Right atrium auricular region (tissue), 2 donors: ENCODE measurements at places on chromosomes 1 and 21. TPM values are rescaled to one million over a fixed set of nuclear protein-coding genes. Genes with fewer than 3 reads are reported as not detected.

- no peak for DNase-seq
Observed at GRCh38 chr1:5460974-5461373, 531.3 kb downstream of the NPHP4 start.

- DNase-seq = peak; percentile 66
Observed at GRCh38 chr1:15345705-15346345, 63.9 kb upstream of the EFHD2 start.

GRCh38 chr1:65998763-65999583 is 206.3 kb downstream of the PDE4B start:
- no peak for DNase-seq

GRCh38 chr1:63012339-63012738 is 228.4 kb downstream of the ATG4C start:
- peak; percentile 59 for DNase-seq

DNA sequence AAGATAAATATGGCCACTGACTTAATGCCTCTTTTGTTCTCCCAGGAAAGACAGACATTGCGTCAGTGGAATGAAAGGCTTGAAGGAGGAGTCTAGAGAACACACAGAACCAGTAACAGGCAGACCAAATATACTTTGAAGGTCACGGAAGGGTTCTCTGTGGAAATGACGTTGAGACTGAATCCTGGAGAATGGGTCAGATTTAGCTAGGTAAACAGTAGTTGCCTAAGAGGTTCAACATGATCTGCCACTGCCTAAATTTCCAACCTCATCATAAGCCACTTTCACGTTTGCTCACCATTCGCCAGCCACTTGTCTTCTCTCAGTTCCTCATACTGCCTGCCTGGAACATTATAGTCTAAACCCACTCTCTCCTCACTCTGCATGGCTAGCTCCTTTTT is 20.5 kb downstream of the PLA2G4A start:
- DNase-seq = no peak

GRCh38 chr1:175409938-175410337 is 217.4 kb upstream of the KIAA0040 start:
- DNase-seq = no peak

DNA sequence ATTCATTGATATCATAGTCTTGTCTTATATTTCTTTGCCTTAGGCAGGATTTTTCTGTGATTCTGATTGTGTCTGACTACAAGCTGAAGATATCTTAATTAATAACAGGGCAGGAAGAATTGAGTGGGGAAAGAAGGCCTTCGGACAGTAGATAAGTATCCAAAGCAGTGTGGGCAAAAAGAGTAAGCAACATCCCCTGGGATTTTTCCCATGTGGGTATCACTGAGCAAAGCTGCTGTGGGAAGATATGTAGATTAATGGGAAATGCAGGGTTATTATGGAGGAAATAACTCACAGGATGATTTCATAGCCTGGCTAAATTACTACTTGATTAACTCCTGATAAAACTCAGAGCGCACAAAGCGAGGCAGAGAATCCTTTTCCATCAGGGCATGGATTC is 55.7 kb downstream of the RGS5 start:
- DNase-seq = no peak

GRCh38 chr1:2962946-2963345 is 58.3 kb upstream of the ACTRT2 start:
- DNase-seq = no peak

DNA sequence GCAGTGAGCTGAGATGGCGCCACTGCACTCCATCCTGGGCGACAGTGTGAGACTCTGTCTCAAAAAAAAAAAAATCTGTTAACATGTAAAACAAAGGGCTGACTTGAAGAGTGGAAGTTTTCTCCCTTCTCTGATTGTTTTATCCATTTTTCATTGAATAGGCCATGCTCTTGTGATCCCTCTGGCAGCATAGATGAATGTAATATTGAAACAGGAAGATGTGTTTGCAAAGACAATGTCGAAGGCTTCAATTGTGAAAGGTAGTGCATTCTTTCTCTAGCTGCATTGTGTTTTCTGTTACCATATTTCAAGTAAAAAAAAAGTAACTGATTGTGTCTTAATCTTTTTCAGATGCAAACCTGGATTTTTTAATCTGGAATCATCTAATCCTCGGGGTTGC is 69.6 kb upstream of the LAMC2 start:
- DNase-seq = no peak

DNA sequence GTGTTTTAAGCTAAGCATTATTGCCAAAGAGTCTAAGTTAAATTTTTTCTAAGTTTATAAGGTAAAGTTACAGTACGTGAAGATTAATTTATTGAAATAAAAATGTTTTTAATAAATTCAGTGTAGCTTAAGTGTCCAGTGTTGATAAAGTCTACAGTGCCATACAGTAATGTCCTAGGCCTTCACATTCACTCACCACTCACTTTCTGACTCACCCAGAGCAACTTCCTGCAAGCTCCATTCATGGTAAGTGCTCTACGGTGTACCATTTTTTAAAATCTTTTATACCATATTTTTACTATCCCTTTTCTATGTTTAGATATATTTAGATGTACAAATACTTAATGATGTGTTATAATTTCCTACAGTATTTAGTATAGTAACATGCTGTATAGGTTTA is 173.2 kb downstream of the CACNA1E start:
- no peak for DNase-seq

DNA sequence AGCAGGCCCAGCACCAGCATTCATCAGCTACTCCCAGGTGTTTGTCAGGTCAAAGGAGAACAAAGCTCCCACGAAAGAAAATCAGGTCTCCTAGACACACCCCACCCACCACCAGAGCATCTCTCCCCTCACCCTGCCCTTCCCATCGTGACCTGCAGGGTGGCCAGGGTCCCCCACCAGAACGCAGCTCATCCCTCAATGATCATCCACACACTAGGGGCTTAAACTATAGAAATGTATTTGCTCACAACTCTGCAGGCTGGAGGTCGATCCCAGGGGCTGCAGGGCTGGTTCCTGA is 97.4 kb downstream of the RIPK4 start:
- no peak for DNase-seq

- no peak for DNase-seq
Observed at GRCh38 chr1:239058190-239058589, 328.2 kb upstream of the CHRM3 start.

GRCh38 chr1:197980457-197980856 is 63.3 kb downstream of the LHX9 start:
- DNase-seq = no peak

DNA sequence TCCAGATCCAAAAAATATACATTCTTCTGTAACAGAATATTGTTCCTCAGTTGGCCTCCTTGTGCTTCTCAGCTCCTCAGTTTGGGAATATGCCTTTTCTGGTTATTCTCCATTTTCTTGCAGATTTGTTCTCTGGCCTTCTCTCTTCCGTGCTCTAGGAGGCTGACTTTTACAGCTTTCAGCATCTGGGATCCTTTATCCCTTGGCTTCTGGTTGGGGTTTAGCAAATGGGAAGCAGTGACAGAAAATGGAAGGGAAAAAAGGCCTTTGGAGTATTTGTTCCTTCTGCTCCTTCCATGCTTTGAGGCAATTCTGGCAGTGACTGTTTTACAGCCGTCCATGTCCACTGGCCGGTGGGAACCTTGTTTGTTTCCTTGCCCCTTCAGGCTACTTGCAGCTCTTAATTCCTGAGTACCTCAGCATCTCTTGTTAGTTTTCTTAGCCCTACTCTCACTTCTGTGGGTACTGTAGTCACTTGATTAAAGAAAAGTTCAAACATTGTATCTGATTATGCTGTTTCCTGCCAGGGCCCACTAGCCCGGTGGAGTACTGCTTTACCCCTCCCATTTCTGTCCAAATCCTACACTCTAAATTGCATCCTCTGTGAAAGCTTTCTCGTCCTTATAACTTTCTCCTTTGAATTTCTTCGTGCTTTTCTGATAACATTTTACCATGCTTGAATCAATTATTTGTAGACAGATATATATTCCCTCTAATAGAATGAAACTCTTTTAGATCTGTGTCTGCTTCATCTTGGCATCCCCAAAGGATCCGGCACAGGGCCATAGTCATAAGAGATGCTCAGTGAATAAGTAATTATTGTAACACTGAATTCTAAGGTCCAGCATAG is 118.2 kb downstream of the OSBPL9 start:
- no peak for DNase-seq

- no peak for DNase-seq
Observed at GRCh38 chr1:98672189-98672588, 10.7 kb downstream of the SNX7 start.

- no peak for DNase-seq
Observed at GRCh38 chr1:65359888-65360287, 50.5 kb downstream of the DNAJC6 start.

DNA sequence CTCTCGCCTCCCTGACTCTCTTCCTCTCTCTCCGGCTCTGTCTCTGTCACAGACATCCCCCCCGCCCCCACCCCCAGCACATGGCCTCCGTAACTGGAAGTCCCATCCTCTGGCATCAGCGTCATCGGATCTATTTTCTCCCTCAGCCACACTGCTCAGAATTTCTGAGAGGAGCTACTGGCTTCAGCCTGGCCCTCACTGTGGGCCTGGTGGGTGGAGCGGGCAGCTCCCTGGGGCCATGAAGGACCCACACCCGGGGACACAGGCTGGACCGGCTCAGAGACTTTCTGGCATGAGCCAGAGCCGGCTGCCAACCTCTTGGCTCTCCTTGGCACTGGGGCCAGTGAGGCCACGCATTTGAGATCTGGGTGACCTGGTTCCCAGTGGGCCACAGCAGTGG is 61.2 kb upstream of the CASZ1 start:
- no peak for DNase-seq

DNA sequence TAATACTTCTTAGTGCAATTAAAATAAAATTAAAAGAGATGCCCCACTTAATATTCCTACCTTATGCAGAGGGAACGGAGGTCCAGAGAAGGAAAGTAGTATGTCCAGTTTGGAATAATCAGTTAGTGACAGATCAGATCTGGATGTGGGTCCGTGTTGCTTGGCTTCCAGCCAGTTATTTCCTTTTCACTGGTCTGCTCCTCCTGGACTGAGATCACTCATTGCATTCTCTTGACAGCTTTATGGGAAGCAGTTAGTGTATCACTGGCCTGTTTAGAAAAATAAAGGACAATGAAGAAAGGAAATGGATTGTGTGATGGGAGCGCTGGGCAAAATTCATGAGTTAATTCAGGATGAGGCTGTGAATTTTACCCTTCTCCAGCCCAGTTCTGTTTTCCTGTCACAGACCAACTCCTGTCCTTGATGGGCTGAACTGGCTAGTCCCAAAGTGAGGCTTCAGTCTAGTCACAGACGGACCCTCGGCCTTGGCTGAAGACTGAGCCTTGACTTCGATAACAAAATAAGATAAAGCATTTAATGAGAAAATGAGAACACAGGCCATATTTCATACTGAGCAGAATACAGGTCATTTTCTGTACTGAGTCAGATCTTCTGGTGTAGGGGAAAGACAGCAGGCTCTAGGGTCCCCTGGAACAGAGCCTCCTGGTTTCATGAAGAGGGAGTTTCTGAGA is 85.2 kb upstream of the TRABD2B start:
- DNase-seq = no peak

GRCh38 chr1:115781851-115782250 is 13.3 kb upstream of the CASQ2 start:
- DNase-seq = no peak

DNA sequence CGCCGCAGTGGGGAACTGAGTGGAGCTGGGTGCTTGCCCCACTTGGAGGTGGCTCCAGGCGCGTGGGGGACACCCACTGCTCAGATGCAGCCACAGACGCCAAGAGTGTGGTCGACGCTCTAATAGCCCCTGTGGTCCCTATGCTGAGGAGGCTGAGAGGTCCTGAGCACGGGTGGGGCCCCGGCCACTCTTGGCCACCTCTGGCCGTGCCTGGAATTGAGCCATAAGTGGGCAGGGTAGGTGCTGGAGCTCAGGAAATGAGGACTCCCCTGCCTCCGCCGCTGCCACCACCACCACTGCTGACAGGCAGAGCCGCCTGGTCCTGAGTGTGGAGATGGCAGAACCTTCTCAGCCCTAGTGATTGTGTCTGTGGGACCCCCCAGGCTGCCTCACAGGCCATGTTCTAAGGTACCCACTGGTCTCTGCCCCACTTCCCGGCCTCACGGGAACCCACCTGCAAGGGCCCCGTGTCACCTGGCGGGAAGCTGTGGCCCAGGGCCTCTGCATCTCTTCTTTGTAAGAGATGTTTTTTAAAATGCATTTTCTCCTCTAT is 34.6 kb upstream of the DIP2A start:
- no peak for DNase-seq

- DNase-seq = peak; percentile 84
Observed at GRCh38 chr1:111481387-111482221, 7.8 kb downstream of the C1orf162 start.

- no peak for DNase-seq
Observed at GRCh38 chr1:51410568-51411460, 80.5 kb upstream of the TTC39A start.

GRCh38 chr1:168627370-168627769 is 51.0 kb downstream of the XCL1 start:
- DNase-seq = no peak

DNA sequence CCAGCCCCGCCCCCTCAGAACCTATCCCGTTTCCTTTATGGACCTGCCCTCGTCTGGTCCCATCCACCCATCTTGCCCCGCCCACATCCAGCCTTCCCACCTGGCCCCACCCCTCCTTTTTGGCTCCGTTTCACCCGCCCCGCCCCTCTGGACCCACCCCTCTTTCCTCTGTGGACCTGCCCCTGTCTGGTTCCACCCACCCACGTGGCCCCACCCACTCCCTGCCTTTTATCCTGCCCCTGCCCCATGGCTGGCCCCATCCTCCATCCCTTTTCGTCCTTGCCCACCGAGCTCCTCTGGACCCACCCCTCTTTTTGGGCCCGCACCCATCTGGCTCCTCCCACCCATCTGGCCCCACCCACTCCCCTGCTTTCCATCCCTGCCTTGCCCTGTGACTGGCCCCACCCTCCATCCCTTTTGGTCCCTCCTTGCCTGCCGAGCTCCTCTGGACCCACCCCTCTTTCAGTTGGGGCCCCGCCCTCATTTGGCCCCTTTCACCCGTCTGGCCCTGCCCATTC is 177.3 kb downstream of the CAMTA1 start:
- peak; percentile 63 for DNase-seq

DNA sequence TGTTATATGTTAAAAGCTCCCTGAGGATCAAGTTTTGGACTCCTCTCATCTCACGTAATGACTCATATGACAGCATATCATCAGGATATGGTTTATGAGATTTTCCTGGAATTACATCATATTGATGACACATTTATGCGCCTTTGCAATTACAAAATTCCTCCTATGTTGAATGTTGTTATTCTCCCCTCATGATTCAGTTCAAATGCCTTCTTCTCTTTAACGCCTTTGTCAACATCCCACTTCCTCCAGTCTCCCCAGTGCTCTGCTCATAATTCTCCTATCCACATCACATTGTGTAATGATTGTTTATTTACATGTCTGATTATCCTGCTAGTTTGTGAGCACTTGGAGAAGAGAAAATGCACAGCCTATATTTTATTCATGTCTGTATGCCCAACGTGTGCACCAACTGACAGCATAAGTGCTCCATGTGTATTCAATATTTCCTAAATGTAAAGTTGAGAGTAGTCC is 80.9 kb upstream of the BACH1 start:
- no peak for DNase-seq

GJC2 gene
- total RNA-seq = 2.3 TPM

NPR1 gene
- total RNA-seq = 42.9 TPM

DNASE2B gene
- total RNA-seq = not detected

NTMT2 gene
- total RNA-seq = not detected

IL24 gene
- not detected for total RNA-seq

ADAM30 gene
- not detected for total RNA-seq

LCE1C gene
- not detected for total RNA-seq

NEK7 gene
- 228 TPM for total RNA-seq
